ENCODE measurements at places on chromosomes 16 and 17.

DNA sequence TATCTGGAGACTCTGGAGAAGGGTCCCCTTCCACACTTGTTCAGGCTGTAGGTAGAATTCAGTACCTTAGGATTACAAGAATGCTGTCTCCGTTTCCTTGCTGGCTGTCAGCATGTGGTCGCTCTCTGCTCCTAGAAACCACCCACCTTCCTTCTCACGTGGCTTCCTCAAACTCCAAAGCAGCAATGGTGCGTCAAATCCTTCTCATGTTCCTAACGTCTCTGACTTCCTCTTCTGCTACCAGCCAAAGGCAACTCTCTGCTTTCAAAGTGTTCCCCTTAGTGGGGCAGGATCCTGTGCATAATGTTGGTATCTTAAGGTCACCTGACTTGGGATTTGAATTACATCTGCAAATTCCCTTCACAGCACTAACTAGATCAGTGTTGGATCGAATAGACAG lies 30.9 kb upstream of the DYNLRB2 start:
- DNase-seq = no peak

DNA sequence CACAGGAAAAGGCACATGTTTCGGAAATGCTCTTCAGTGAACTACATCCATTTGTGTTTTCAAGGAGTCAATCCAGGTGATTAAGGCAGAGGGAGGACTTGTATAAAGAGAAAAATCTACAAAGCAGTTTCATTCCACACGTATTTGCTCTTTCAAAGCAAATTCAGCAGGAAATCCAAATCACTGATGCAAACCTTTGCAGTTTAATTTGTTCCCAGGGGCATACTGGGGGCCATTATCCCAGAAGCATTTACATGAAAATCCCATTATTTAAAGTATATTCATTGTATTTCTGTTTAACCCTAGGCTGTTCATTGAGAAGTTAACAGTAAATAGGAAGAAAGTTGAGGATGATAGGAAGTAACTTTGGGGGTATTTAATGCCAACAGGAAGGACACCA lies 147.9 kb downstream of the PMP22 start:
- DNase-seq = no peak

GRCh38 chr16:70522216-70523075 lies 908 bp downstream of the COG4 start:
- no peak for DNase-seq

- DNase-seq = no peak
These were observed 11.9 kb upstream of the CLEC18A start for GRCh38 chr16:69938981-69939820.

- DNase-seq = no peak
These were observed 45.9 kb downstream of the CDH13 start for GRCh38 chr16:82672676-82673075.

DNA sequence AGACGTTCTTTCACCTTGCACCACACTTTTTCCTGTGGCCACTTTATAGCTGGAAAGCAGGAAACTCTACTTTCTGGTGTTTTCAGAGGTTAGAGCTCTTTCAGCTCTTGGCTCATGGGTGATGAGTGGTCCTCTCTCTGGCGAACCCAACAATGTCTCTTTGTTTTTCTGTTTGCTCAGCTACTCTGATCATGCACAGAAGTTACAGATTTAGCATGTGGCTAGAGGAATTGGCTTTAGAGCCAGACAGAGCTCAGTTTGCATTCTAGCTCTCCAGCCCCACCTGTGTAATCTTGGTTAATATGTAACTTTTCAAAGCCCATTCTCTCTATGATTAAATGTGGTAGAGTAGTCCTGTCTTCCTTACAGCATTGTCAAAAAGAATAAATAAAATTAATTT lies 225.2 kb downstream of the HAPSTR1 start:
- DNase-seq = no peak

GRCh38 chr16:22692916-22693637 lies 120.9 kb upstream of the HS3ST2 start:
- DNase-seq = no peak

- DNase-seq = no peak
These were observed 6.6 kb downstream of the CCL23 start for GRCh38 chr17:36011201-36011600.

GRCh38 chr16:27238016-27238587 lies 30.5 kb downstream of the NSMCE1 start:
- no peak for DNase-seq

DNA sequence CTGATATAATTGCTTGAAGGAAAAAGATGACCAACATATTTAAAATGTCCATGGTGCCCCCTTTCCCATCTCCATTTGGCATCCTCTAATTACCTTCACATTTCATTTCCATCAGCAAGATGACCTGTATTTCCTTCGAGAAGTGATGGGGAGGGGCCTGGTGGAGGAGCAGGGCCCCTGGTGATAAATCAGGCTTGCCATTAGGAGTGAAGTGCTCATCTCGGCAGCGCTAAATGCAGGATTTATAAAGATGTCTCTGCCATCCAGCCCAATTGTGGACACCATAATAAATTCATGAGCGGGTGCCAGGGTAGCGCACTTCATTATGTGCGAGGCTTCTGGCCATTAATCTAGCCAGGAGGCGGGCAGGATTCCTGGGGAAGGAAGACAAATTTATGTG lies 101.5 kb upstream of the IRX6 start:
- DNase-seq = no peak

DNA sequence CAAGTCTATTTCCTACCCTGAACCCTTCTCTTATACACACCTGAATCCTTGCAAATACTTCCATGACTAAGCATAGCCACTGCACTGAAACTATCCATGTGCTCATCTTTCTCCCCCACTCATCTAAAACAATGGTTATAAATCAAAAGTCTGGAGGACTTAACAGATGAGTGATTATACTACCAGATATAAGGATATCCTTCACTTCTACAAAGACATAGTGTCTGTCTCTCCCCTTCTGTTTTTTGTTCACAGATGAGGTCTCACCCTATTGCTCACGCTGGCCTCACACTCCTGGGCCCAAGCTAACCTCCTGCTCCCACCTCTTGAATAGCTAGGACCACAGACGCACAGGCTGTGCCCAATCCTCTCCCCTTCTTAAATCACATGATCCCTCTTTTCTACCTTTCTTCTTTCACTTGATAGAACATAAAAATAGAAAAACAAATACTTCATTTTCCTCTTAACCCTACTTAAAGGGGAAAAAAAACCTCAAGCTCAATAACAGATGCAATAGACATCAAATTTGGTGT lies 19.2 kb downstream of the CEP112 start:
- no peak for DNase-seq

DNA sequence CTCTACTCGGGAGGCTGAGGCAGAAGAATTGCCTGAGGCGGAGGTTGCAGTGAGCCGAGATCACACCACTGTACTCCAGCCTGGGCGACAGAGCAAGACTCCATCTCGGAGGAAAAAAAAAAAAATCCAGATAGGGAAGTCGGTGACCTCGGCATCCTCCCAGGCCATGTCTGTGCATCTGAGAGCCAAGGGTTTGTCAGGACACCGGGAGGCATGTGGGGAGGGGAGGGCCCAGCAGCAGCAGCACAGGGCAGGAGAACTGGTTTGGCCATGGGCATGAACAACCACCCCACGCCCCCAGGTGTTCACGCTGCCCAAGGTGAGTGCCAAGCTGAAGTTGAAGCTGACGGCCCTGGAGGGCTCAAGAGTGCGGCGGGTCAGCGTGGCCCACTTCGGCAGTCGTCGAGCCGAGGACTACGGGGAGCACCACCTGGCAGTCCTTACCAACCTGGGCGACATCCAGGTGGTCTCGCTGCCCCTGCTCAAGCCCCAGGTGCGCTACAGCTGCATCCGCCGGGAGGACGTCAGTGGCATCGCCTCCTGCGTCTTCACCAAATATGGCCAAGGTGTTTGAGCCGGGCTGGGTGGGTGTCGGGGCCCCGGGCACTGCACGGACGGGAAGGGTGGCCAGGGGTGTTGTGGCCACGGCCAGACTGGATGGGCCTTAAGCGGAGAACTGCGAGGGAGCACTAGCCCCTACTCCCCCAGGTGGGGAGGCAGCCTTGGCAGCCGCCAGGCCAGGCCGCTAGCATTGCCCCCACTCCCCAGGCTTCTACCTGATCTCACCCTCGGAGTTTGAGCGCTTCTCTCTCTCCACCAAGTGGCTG lies 14.7 kb upstream of the MYO15B start:
- DNase-seq = no peak

DNA sequence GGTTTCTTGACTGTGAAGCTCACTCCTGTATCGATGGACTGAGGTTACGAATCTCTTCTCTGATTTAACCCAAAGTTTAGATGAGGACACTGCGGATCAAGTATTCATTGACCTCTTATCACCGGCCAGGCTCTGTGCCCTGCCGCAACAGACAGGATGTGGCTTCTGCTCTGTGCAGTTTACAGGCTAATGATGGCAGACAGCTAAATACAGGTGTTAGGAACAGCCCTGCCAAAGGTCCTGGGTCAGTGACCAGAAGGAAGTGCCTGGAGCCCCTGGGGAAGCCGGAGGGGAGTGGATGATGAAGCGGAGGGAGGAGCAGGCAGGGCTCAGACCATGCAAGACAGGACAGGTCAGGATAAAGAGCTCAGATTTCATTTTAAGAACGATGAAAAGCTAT lies 44.4 kb downstream of the HAPSTR1 start:
- DNase-seq = no peak

GRCh38 chr16:54655121-54655590 lies 275.5 kb upstream of the IRX5 start:
- no peak for DNase-seq

DNA sequence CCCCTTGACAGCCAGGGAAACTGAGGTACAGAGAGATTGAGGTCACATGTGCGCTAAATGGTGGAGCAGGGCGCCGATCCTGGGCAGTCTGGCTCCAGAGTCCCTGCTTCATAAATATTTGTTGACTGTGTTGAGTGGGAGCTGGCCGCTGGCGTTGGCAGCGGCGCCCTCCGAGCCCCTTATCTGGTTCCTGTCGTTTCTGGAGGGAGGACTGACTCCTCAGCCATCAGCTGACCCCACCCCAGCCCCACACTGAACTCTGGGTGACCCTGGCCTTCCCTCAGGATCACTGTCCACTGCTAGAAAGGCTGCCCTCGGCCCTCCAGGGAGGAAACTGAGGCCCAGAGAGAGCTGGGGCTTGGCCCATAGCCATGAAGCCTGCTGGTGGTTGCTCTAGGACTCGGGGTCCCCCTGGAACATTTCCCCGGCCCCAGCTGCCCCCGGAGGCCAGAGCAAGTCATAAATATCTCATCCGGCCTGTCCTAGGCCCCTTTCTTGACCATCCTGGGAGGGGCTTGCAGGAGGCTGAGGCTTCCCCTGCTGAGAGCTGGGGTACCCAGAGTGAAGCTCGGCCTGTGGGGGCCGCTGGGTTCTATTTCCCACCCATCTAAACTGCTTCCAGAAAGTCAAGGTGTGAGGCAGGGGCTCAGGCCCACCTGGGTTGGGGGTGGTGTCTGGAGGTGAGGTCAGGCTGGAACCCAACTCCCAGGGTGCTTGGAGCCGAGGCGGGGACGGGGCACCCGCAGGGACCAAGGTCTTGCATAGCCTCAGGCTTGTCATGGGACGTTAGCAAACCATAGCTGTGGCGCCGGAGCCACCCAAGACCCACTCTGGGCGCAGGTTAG lies 51.7 kb upstream of the GSE1 start:
- no peak for DNase-seq

DNA sequence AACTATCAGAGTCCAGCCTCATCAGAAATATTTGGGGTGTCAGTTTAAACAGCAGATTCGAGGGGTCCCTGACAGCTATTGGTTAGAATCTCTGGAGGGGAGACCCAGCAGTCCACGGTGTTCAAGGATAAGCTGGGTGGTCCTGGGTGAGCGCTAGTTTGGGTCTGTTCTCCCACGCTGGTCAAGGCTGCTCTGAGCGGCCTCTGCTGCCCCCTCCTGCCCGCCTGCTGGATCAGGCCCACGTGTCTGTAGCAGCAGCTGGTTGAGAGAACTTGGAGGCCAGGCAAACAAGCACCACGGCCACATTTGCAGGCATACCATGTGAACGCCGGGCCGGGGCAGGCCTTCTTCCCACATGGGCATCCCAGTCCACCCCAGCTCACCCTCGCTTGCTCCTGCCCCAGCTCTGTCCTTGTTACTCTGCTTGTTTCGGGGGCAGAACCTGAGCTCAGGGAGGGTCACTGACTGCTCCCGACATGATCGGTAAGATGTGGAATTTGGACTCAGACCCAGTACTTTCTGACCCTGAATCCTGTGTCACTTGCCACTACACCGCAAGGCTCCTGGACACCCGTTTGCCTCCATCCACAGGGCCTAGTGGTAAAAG lies 7.4 kb downstream of the FOXF1 start:
- no peak for DNase-seq

DNA sequence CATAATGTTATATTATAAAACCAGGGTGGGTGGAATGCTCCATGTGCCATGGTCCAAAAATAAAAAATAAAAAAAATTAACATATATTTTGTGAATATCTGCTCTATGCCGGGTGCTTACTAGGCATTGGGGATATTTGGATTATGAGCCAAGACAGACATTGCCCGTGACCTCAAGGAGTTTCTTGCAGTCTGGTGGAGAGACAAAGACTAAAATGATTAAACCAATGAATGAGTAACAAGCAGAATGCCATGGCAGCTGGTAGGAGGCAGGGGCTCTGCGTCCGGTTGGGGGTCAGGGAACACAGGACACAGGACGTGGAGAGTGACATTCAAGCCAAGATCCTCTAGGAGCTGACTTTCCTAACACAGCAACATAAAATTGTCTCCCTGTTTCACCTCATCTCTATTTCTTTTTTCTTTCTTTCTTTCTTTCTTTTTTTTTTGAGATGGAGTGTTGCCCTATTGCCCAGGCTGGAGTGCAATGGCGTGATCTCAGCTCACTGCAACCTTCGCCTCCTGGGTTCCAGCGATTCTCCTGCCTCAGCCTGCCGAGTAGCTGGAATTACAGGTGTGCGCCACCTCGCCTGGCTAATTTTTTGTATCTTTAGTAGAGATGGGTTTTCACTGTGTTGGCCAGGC lies 35.4 kb downstream of the RGS9 start:
- DNase-seq = no peak

DNA sequence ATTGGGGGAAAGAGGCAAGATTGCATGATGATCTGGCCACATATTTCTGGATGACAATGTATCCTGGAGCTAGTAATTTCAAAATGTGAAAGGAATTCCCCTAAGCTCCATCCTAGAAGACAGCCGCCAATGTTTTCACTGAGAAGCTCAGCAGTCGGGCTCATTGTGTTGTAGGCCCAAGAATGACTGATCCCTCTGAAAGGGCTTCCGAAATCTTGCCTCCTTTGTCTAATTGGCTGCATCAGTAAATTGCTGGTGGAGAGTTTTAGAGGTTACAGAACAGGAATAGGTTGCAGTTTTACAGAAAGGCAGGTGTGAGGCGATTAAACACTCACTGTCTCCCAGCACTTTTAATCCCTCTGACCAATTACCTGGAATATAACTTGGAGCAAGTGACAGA lies 464.1 kb upstream of the SALL1 start:
- DNase-seq = no peak

DNA sequence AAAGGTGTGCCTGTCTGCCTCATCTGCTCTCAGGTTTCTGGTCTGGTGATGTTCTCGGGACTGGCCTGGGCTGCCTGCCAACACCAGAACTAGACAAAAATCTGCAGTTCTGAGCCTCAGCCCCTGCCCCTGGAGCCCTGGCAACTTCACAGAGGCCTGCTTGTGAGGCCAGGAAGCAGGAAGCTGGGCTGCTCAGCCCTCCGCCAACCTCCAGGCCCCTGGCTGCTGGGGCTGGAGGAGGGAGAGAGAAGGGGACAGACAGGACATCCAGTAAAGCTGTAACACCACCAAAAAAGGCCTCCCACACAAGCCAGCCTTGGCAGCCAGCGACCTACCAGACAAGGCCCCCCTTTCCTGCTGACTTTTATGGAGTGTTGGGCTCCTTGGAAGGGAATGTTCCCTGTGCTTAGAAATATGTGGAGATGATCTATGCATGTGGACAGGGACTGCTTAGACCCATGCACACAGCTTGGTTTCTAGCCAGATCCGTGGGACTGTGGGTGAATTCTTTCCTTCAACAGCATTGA lies 157.6 kb downstream of the XYLT1 start:
- DNase-seq = no peak

Measured in stimulated activated CD8-positive, alpha-beta memory T cell treated with anti-CD3 and anti-CD28 coated beads, Interleukin-15, amount 100 ng/mL, for 4 hours (primary cell).